ENCODE measurements at places on chromosomes 5 and 9. TPM values are rescaled to one million over a fixed set of nuclear protein-coding genes. Genes with fewer than 3 reads are reported as not detected.

Gene COL15A1
- 0.05 TPM for total RNA-seq

Gene CCNJL
- 0.30 TPM for total RNA-seq

Gene PARP8
- total RNA-seq: 22.3 TPM

Gene MCTP1
- total RNA-seq: 0.92 TPM

Gene SPEF2
- 4.3 TPM for total RNA-seq

Gene MPDZ
- total RNA-seq: 0.53 TPM

Gene EQTN
- not detected for total RNA-seq

- DNase-seq: no peak
Observed at GRCh38 chr9:618478-618877, 223.0 kb upstream of the DMRT1 start.

DNA sequence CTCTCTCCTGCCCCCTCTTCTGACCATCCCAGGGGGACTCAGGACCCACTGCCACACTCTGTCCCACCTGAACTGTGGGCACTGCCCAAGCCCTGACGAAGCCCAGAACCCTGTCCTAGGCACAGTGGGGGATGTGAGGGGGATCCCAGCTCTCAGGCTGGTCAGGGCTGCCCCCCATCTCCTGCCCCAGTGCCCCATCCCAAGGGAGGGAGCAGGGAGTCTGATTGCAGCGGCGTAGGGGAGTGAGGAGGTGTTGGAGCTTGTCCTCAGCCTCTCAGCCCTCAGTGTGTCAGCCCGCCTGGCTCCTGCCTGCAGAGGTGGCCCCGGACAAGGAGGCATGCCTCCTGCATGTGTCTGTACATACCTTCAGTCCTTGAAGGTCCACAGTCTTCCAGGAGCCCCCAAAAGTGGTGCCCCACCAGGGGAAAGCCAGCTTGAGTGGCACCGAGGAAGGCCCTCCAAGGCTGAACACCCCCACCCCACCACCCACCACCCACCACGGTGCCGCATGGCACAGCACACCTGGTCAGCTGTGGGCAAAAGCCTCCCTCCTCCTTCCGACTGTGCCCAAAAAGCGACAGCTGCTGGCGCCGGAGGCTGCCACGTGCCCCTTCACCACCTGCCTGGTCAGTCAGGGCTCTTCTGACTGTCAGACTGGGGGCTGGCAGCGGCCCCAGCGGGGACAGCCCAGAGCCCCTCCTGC, 930 bp downstream of the SARDH start:
- no peak for DNase-seq

DNA sequence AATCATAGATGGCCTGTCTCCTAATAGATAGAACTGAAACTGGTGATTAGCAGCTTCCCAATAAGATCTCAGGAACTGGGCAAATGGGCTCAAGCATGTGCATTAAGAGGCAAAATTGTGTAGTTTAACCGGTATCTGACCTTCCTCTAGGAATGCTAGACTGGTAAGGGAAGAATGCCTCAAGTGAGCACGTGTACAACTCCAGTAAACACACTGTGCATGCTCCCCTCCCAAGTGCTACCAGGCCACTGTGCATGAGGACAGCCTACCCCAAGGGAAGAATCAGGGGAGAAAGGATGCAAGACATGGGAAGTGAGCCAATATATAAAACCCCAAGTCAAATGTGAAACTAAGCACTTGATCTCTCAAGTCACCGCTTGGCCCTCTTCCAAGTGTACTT, 1157.4 kb upstream of the CDH18 start:
- no peak for DNase-seq

DNA sequence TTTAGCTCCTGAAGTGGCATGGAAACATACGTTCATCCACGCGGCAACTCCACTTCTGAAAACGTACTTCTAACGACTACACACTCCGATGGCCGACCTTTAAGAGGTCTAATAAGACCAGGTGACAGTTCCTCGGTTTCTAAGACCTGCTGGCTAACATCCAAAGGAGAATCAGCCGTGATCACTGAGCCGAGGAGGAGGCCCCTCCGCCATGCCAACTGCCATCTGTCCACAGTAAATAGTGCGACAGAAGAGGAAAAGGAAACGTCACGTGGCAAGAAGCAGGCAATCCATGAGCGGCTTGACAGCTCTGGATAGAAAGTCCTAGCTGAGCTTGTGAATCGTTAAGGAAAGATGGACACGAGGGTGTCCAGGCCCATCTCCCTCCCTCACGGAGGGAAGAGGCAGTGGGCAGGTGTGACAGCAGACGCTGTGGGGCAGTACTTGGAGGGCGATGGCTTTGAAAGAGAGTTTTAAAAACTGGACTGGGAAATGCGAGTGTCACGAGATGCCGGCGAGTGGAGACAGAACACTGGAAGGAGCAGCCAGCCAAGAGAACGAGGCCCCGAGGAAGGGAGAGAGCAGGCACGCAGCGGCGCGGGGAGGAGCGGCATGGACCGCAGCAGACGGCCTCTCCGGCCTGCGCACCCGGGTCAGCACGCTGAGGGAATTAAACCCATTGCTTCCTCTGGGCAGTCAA, 66.7 kb upstream of the TBC1D9B start:
- no peak for DNase-seq

- DNase-seq: no peak
Observed at GRCh38 chr9:27539479-27540441, 10.1 kb upstream of the MOB3B start.

DNA sequence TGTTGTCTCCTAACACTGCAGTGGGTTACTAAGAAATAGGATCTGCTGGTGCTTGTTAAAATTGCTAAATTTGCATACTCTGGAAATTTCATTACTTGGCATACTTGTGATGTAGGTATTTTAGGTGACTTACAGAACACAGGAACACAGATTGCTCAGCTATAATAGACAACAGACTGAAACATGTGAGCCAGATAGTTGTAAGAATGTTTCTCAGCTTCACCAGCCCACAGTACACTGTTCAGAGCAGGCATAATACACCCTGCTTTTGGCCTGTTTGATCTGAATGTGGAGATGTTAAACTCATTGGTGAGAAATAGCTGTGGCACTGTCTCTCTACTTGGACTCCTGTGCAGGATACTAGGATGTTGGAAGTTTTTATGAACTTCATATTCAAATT, 275.7 kb downstream of the CSNK1G3 start:
- no peak for DNase-seq

DNA sequence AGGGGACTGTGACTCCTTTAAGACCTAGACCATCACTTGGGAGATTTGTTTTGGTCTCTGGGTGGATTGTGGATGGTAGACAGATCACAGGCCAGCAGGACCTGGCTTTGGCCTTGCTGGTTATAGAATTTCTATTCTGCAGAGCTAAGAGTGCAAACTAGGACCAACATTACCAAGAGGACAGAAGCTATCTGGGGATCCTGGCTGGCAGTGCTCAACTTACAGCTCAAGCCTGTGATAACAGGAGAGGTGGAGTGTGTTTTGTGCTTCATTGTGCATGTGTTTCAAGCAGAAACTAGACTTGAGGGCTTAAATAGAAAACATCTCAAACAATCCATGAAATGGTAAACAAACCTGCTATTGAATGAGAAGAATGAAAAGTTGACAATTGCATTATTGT, 106.7 kb downstream of the ZNF462 start:
- DNase-seq: no peak

DNA sequence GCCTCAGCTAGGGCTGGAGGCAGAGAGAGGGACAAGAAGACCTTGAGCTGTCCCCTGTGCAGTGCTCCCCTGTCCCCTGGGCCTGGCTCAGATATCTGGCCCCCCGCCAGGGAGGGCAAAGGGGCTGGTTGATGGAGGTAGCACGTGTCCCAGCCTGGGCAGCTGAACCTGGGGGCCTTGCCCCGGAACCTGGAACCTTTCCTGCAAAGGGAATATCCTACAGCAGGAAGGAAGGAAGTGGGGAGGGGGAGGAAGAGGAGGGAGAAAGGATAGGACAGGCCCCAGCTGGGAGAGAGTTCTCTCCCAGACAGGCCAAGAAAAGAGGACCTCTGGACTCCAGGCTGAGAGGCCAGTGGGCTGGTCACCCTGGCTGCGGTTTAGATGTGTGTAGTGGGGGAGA, 27.6 kb upstream of the PSD2 start:
- no peak for DNase-seq

DNA sequence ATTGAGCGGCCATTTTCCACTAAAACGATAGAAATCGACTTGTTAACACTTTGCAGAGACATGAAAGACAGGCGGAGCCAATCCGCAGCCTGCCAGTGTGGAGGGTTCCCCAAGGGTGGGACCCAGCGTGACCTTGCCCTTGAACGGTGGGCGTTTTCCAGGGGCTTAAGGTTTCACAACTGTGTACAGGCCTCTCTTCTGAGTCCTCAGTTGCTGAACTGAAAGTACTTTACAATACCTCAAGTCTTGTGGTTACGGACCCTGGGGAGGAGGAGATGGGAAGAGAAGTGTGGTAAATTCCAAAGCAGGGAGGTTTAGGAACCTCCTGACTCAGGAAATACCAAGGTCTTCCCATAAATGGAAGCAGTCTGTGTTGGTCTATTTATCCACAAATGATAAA, 68.2 kb upstream of the CKMT2 start:
- no peak for DNase-seq

DNA sequence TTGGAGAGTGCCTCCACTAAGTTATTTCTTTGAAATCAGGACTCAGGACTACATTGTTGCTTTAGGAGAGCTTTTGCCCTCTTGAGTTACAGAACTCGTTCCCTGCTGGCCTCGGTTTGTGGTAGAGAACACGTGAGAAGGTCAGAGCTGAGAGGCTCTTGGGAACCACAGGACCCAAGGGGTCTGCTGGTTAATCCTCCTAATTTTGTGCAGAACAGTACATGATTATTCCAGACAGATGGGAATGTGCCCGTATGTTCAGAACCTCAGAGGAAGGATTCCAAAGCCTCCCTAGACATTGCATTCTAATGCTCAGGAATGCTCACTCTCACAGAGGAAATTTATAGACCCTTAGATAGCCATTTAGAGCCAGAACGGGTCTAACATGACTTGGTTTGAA, 25.2 kb upstream of the BASP1 start:
- DNase-seq: no peak

GRCh38 chr5:54862036-54862435, 123.4 kb downstream of the ESM1 start:
- DNase-seq: no peak

DNA sequence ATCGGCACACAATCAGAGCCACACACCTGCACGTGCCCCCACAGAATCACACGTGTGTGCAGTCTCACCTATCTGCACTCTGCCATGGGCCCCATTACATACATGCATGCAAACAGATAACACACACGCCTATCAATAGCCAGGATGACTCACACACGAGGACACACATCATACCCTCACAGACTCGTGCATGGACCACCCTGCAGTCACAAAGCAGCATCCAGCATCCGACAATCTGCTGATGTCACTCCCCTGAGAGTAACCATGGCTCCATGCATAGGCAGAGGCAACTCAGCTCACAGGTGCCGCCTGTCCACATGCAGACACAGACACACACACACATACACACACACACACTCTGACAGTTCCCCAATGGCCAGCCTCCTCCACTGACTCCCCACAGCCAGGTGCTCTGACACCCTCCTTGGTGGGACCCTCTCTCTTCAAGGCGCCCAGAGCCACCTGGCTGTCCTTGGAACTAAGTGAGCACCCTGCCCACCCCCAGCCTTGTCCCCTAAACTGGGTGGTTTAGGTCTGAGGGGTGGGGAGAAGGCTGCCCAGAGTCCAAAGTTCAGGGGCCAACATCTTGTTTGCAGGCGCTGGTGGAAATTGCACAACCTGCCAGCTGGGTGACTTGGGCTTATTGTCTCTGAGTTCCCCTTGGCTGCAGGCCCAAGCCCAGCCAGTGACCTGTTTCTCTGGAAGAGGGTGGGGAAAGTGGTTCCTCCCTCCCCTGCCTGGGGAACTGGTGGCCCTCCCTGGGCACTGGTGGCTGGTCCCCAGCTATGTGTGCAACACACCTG, 34.6 kb upstream of the NEK6 start:
- DNase-seq: no peak

- no peak for DNase-seq
Observed at GRCh38 chr9:71403106-71403505, 281.7 kb upstream of the TRPM3 start.

DNA sequence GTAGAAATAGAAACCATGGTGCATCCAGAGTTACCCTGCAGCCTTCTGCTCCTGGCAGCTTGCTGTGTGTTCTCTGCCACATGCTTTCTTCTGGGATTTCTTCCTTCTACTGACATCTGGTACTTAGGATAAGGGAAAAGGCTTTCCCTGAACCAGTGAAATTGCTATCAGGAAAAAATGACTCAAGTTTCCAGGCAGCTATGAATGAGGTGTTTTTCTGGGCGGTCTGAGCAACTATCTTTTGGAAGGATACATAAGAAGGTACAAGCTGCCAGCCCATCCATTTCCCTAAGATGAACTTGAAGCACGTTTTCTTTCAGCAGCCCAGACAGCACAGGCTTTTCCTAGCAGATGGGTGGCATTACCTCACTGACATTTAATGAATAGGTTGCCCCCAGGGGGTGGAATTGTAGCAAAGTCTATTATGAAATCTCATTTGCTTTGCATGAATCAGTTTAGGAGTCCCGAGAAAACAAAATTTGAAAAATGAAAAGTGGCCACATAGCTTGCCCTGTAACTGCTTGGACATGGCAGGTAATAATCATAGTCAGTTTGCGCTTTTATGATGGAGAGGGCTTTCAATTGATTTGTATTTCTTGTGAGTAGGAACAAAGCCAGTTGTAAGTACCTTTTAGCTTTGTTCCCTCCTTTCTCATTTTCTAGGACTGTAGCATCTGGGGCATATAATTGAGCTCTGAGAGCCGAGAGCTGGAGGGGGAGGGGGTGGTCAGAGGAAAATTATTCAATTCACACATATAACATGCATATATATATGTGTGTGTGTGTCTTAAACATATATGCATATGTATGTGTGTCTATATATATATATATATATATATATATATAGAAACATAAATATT, 108.5 kb downstream of the C9orf152 start:
- no peak for DNase-seq

GRCh38 chr9:125142560-125143376, 560 bp downstream of the SCAI start:
- no peak for DNase-seq

DNA sequence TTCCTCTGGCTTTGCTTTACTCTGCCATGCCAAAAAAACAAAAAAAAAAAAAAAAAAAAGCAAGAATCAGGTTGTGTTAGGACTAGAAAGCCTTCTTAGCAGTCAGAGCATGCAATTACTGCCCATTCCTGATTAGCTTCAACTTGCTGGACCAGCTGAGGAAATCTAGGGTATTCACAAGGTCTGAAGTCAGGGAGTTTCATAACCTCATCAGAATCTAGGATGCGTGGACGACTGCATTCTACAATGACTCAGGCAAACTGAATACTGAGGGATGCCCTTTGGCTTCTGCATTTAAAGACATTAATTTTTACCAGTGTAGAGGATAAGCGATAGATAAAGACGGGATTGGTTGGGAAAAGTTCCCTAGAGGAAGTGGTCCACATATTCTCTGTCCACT, 39.2 kb upstream of the SHOC1 start:
- DNase-seq: no peak

GRCh38 chr5:179187229-179187678, 127.1 kb downstream of the ZNF354C start:
- DNase-seq: no peak

DNA sequence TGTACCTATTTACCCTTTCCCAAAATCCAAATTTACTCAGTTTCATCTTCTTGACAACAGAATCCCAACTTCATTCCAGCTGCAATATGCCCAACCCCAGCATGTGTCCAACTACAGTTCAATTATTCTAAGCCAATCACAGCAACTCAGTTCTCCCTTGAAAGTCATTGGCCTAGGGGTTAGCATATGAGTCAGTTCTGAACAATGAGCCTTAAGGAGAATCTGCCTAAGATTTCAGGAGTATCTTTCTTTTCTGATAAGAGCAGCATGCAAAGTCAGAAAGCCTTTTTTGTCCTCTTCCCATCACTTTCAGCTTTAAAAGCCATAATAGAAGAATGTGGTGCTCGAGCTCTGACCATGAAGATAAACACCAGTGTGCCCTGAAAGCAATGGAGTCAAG, 44.4 kb upstream of the RASGRF2 start:
- no peak for DNase-seq
